ENCODE measurements at places on chromosomes 5 and 9.

GRCh38 chr9:133679056-133679455, 42.9 kb downstream of the DBH start:
- no peak for DNase-seq

DNA sequence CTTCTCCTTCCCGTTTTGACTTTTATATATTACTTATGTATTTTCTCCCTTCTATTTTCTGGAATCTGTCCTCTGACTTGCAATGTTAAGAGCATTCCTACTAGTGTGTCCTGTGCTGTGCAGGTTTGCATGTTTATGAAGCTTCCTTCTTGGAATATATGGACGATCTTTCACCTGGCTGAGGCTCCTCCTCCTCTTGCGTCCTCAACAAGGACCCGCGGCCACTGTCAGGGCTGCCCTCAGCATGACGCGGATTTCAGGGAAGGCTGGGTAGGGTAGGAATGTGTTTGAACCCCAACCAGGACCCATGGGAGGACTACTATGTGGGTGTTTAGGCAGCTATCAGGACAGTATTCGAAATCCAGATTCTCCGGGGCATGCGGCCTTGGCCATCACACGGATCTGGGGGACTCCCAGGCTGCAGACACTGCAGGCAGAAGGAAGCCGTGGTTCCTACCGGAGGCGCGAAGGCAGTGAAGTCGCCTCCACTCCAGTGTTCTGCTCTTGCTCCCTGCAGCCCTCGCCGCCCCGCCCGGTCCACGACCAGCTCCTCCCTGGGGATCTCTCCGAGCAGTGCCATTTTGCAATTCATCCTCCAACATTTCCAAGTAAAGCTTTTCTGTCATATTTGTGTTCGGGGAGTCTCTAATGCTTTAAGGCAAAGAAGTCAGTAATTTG, 37.0 kb upstream of the OSMR start:
- no peak for DNase-seq

- no peak for DNase-seq
Measured at GRCh38 chr9:121222524-121223171, 21.0 kb upstream of the RAB14 start.

- DNase-seq = no peak
Measured at GRCh38 chr5:66015196-66015960, 89.0 kb downstream of the ERBIN start.

GRCh38 chr5:175753536-175754402, 95.9 kb downstream of the HRH2 start:
- no peak for DNase-seq

DNA sequence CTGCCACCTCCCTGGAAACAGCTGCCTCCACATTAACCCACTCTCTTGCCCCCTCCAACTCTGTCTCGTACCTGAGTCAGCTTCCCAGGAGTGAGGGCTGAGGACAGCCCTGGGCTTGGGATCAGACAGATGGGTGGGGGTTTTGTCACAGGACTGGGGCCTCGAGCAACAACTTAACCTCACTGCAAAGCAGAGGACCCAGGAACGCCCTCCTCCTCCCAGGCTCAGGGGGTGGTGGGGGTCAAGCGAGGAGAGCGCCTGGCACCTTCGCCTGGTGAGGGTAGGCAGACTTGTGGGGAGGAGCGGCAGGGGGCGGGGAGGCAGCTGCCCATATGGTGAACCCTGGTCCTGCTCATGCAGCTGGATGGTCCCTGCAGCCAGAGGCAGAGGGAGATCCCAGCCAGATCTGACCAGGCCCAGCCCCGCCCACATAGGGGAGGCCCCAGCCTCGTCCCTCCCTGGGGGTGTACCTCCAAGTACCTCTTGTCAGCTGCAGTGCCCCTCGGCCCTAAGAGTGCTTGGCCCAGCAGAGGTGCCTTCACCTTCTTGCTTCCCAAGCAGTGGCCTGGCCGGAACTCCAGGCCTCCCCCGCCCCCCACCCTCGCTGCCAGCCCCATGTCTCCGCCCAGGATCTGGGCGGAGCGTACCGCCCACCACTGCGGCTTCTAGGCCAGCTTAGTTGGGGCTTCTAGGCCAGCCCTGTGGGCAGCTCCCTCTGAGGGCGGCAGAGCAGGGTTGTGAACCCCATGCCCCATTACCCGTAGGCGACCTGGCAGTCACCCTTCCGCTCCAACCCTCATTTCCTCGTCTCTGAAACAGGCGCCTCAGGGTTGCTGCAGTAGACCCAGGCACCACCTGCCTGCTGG, at the start of gene SARDH:
Gene SARDH, minus strand, starts transcription at position 579 of the 866 bp plus-strand sequence. CDS start 4,179 bp downstream, outside the sequence.
- DNase-seq = peak; percentile 49

- DNase-seq = no peak
Measured at GRCh38 chr5:151094030-151094851, 13.4 kb upstream of the TNIP1 start.

- DNase-seq = no peak
Measured at GRCh38 chr9:126902210-126902609, 12.4 kb upstream of the RALGPS1 start.

DNA sequence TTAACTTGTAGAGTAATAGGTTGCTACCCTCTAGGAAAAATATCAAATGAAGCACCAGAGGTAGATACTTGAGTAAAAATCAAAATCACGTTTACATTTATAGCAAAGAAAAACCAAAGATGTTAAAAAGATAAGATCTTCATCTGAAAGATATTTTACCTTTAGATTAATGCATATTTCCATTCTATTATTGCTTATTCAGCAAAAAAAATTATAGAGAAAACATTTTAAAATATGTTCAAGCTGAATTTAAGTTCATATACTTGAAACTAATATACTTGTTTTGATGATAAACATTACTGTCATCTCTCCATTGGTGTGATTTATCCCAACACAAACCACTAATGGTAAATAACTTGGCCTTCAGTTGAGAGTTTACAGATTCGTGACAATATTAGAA, 422.3 kb downstream of the CAAP1 start:
- no peak for DNase-seq

- DNase-seq = no peak
Measured at GRCh38 chr9:134152488-134152887, 11.9 kb downstream of the RNU6ATAC start.

GRCh38 chr5:176626876-176627236, 3.5 kb downstream of the SNCB start:
- DNase-seq = no peak

GRCh38 chr9:26863074-26863473, 29.5 kb downstream of the CAAP1 start:
- DNase-seq = no peak

DNA sequence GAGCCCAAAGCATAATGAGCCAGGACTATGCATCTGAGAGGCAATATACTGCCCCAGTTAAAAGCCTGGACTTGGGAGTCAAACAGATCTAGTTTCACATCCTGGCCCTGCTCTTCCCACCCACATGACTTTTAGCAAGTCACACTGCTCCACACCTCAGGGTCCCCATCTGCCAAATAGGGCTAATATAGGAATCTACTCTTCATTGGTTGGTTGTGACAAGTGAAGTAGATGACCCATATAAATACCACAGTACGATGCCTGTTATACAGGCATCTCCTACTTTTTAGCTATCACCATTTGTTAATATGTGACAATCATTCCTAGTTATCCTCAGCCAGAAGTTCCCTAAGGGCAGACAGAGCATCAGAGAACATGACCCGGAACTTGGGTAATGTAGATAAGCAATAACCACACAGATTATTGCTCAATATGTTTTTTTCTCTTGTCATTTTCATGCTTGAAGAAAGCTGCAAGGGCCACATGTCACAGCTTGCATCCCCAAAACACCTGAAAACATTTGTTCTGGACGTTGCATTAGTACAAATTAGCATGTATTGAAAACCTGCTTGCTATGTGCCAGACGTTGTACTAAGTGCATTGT, 20.4 kb downstream of the ADAM19 start:
- no peak for DNase-seq

DNA sequence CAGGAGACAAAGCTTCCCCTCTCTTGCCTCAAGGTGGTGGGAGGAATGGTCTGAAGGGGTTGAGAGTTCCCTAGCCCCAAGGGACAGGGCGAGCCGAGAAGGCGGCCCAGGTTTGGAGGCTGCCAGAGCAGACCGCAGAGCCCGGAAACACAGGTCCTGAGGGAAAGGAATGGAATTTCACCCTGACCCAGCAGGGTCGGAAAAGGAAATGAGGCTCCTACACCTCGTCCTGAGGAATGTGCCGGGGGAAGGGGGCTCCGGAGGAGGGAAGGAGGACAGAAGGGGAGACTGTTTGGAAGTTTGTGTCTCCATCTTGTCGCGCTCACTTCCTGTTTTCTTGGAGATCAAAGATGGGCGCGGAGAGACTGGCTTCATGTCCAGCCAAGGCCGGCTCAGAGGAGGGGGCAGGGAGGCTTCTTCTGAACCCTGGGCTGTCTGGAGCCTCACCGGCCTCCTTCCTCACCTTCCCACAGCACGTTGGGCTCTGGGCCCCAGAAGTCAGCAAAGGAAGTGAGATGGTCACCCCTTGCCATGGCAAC, 9.6 kb downstream of the ENG start:
- DNase-seq = peak; percentile 64

DNA sequence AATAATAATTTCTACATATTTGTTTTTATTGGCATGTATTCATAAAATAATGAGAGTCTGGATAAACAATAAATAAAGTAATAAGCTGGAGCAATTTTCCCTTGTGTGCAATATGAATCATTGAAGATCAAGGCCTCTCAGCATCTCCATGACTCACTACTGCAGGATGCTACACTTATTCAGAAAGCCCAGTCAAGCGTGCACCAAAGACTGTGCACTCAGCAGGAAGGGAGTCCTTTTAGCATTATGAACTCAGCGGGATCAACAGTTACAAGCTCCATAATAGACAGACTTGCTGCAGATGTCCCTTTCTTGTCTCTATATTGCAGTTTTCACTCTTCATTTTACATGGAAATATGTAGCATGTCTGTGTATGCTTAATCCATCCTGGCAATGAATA, 485.3 kb downstream of the CDH9 start:
- DNase-seq = no peak

DNA sequence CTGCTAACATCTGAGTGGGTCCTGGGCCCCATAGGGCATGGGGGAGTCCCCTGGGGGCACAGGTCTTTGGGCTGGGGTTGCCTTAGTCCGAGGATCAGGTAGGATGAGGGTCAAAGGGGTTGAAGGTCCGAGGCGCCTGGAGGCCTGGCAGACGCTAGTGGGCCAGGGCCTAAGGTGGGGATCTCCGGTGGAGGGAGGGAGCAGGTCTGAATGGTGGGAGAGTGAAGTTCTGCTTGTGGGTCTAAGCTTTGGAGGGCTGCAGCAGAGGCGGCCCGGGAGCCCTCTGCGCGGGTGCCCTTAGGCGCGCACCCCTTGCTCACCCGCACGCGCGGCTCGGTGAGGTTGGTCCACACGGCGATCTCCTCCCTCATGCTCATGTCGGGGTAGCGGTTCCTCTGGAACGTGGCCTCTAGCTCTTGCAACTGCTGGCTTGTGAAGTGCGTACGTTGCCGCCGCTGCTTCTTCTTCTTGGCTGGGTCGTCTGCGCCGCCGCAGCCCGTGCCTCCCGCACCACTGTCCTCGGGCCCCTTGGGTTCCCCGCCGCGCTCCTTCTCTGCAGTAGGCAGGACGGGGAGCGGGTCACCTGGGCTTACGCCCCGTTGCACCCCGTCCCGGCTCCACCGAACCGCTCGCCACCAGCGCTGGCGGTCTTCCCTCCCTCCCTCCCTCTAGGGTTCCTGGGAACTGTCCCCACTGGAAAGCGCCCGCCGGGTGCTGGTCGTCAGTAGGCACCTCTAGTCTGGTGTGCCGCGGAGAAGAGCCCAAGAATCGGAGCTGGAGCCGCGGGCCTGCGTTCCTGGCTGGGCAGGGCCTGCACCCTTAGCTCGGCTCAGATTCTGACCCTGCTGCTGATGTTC, 2.8 kb downstream of the PITX1 start:
- no peak for DNase-seq

GRCh38 chr5:102711525-102712385, 43.4 kb upstream of the PAM start:
- no peak for DNase-seq

- no peak for DNase-seq
Measured at GRCh38 chr5:76867038-76867437, 17.2 kb downstream of the S100Z start.

GRCh38 chr9:114065304-114065703, 12.8 kb downstream of the AMBP start:
- no peak for DNase-seq

- no peak for DNase-seq
Measured at GRCh38 chr9:127545196-127546124, 66.6 kb upstream of the STXBP1 start.

DNA sequence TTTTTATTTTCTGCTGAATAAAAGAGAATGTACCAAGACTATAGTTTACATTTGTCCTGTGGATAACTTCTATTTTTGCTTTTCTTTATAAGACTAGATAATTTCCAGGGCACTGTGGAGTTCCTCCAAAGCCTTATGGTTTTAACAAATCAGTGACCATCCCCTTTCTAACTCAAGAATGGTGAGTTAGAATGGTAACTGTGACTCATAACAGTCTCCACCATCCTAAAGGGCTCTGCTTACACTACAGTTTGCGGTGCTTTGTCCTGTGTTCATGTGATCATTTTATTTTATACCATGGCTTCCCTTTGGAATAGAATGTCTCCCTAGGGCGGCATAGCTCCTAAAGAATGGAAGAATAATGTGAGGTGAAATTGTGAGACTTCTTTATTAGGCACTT, 30.2 kb downstream of the WDR36 start:
- no peak for DNase-seq

GRCh38 chr5:9284272-9284671, 261.6 kb downstream of the SEMA5A start:
- no peak for DNase-seq

DNA sequence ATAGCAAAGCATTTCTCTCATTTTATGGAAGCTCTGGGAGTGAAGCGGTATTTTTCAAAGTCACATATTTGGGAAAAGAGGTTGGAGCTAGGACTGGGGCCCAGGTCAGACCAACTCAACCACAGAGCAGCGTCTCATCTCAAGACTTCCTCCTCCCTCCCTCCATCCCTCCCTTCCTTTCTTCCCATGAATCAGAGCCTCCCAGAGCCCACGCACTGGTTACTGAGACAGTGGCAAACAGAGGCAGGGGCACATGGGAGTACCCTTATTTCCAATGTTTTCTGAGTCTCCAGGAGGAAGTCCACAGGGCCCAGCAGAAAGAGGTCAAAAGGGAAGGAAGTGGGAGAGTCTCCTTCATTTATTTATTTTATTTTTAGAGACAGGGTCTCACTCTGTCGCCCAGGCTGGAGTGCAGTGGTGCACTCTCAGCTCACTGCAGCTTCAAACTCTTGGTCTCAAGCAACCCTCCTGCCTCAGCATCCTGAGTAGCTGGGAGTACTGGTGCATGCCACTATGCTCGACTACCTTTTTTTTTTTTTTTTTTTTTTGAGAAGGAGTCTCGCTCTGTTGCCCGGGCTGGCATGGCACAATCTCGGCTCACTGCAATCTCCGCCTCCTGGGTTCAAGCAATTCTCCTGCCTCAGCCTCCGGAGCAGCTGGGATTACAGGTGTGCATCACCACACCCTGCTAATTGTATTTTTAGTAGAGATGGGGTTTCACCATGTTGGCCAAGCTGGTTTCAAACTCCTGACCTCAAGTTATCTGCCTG, 52.5 kb upstream of the CDKN2AIPNL start:
- DNase-seq = no peak

DNA sequence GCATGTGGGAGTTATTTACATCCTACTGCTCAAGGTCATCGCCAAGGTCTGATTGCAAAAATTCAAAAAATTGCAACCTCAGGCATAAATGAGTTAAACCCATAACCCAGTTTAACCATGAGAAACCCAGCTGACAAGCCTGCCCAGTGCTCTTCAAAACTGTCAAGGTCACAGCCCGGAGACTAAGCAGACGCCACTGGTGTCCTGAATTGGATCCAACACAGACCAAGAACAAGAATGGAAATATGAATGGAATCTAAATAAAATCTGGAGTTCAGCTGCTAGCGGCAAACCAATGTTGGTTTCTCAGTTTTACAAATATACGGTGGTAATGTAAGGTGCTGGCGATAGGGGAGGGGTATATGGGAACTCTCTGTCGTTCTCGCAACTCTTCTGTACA, 201.5 kb upstream of the MVB12B start:
- DNase-seq = no peak

- peak; percentile 9 for DNase-seq
Measured at GRCh38 chr5:108728566-108729241, 19.0 kb upstream of the FER start.
